ENCODE measurements at places on chromosomes 16 and 17.

DNA sequence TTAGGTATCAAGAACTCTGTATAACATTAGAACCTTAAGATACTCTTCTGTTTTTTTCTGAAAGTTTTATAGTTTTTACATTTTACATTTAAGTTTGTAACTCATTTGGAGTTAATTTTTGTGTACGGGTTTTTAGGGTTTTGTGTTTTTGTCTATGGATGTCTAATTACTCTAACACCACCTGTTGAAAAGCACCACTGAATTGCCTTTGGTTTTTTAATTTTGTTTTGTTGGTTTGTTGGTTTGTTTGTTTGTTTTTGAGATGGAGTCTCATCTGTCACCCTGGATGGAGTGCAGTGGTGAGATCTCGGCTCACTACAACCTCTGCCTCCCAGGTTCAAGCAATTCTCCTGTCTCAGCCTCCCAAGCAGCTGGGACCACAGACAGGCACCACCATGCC is 29.8 kb upstream of the ZNF629 start:
- no peak for DNase-seq

DNA sequence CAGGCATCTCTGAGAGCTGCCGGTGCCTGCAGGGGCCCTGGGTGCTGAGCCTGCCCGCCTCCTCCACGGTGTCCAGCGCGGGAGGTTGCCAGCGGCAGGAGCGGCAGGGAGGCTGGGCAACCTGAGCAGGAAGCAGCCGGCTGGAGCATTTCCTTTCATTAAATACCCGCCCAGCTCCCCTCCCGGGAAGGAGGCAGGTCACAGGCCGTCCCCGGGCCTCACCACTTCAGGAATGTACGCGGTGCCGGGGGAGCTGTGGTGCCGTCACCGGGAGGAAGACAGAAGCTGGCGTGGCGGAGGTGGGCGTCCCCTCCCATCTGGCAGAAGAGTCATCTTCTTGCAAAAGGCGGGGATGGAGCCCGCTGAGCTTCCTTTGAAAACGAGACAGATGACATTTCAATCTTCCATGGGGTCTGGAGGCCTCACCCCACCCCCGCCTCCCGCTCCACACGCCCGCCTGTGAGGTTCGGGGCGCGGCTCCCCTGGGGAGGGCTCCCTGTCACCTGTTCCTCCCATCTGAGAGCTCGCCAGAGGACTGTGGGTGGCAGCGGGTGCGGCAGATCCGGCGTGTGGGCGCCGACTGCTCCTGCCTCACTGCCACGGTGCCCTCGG is 16.0 kb downstream of the SOX8 start:
- no peak for DNase-seq

- DNase-seq = no peak
Measured at GRCh38 chr17:57913575-57914272, 41.5 kb downstream of the CUEDC1 start.

- DNase-seq = no peak
Measured at GRCh38 chr17:77768248-77768852, 190.2 kb upstream of the TNRC6C start.

GRCh38 chr17:49343273-49343672 is 18.8 kb downstream of the ZNF652 start:
- DNase-seq = no peak

DNA sequence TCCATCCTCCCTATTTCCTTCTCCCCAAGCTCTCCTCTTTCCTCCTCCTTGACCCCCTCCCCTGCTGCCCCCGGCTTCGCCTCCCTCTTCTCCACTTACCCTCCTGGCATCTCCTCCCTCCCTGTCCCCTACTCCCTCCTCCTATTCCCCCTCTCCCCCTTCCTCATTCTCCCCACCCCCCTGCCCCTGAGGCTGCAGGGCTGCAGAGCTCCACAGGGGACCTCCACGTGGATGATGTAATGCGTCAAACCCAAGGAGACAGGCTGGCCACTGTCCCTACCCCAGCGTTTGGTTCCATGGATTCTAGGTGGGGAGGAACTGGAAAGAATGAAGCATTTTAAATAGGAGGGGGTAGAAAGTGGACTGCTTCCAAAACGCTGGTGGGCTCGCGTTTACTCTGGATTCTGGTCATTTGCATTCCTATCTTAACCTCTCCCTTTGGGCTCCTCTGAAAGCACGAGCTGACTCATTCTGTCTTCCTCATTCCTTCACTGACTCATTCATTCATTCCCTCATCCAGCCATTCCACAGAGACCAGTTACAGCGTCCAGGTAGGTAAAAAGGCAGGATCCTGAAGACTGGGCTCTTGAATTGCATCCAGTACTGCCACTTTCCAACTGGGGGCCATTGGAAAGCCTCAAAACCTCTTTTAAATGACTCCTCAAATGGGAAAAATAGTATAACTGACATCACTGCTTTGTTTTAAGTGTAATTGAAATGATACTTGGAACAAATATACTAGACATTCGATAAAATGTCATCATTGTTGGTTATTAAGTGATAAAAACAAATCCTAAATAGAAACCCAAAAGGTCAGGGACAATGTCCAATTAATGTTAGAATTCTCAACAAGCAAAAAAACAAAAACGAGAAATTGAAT is 943 bp upstream of the COTL1 start:
- no peak for DNase-seq

DNA sequence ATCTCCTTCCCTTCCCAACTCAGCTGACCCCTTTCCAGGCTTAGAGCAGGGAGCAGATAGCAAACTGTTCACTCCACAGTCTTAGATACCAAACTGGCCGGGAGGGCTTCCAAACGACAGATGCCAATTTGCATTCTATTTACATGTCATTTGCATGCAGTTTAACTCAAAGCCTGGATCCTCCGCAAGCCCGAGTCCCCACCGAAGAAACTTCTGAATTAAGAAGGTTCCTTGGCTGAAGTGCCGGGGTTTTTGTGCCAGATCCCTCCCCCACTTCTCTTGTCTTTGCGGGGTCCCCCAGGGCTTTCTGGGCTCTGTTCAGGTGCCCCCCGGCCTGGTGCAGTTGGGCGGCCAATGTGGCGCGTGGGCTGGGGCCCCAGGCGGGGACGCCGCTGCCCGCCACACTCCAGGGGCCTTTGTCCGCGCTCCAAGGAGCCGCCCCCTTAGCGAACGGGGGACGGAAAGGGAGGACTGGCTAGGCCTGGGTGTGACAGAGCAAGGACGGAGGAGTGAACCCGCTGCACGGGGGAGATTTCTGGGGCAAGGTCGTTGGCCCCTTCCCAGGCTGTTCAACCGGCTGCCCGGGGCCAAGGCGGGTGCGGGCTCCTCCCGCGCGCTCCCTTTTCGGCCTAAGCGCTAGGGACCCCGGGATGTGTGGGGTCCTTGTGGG is 1.2 kb downstream of the GPRC5B start:
- peak; percentile 13 for DNase-seq

- no peak for DNase-seq
Measured at GRCh38 chr16:83721676-83722075, 86.1 kb upstream of the HSBP1 start.

DNA sequence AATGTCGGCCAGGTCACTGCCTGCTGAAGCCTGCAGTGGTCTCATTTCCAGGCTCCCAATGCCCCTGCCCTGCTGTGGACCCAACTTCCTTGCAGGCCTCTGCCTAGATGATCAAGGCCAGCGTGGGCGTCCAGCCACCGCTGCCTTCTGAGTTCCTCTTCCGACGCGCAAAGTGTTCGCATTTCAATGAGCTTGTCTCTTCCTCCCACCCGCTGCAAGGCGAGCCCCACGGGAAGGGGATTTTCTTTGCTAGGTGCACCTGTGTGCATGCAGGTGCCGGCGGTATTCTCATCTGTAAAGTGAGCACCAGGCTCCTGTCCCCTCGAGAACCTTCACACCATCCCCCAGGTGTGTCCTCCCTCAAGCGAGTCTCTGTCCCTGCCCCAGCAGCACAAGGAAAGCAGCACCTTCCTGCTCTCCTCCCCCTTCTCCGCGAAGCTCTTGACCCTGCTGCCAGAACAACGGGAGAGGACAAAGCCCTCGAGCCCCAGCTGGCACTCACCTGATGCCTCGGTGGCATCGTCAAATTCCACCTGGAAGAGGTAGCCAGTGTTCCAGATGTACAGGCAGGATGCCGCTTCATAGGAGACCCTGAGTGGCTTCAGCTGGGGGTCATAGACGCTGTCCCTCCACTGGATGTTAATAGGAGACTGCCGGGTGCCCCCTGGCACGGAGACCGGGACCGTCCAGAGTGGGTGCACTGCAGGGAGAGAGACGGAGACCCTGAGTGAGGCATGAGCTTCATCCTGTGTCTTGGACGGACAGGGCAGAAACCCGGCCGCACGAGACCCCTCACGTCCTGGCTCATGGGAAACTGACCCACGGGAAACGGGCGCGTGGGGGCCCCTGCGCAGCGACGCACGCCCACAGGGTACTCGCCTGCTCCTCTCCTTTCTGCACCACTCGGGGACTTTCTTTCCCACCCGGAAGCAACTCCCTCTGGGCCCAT is 9.8 kb downstream of the CA5A start:
- DNase-seq = no peak

GRCh38 chr16:65121870-65122723 is at the start of gene CDH11:
TSS of gene CDH11 (minus strand) at chr16:65122063. CDS start at chr16:65004869, 117,194 bp downstream.
- no peak for DNase-seq

DNA sequence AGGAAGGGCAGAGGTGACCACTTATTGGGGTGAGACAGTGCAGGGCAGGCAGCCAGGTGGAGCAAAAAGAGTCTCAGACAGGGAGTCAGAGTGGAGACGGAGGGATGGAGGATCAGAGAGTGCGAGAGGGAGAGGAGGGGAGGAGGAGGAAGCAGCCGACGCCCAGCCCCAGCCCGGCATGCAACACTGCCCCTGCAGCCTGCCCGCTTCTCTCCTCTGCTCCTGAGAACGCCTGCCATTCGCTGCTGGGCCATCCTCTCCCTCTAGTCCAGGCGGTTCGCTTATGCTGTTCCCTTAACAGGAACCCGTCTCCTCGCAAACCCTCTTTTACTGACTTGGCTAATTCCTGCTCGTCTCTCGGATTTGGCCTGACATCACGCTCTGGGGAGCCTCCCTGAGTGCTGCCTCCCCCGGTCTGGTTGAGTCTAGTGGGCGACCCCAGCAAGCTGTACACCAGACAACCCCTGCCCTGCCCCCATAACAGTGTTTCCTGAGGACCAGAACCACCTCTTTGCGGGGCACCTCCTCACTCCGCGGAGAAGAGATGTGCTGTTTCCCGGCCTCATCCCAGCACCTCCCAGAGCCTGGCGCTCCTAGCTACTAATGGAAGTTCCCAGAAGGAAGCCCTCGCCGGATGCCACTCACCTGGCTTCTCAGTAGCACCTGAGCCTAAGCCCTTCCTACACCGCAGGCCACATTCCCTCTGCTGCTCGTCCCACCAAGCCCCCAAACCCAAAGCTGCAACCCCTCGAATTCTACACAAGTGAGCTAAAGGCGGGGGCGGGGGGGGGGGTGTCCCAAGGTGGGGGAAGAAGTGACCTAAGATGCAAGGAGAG is 61.2 kb upstream of the CCL1 start:
- no peak for DNase-seq

- no peak for DNase-seq
Measured at GRCh38 chr16:7363422-7364417, 31.1 kb downstream of the RBFOX1 start.

DNA sequence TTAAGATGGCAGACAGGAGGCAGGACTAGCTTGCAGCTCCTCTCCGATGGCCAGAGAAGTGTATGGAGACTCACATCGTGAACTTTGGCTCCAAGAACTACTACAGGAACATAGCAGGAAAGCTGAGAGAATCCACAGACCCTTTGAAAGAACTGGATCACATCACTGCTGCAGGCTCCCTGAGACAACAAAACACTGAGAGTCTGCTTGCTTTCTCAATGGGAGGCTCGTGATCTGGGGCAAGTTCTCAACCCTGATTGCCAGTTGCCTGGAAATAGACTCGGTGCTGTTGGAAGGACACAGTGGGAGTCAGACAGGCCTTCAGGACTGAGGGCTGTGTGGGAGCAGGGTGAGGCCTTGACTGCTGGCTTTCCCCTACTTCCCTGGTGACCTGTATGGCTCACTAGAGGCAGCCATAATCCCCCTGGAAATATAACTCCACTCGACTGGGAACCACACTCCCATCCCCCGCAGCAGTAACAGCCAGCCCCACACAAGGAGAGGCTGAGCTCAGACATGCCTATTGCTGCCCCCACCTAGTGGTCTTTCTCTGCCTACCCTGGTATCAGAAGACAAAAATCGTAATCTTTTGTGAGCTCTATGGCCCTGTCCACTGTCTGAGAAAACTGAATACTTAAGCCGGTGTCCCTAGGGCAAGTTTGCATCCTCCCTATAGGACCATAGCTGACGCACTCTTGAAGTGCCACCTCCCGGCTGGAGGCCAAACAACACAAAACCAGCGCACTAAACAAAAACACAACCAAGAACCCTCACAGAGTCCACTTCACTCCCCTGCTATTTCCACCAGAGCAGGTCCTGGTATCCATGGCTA is 238.4 kb downstream of the CEP112 start:
- no peak for DNase-seq

DNA sequence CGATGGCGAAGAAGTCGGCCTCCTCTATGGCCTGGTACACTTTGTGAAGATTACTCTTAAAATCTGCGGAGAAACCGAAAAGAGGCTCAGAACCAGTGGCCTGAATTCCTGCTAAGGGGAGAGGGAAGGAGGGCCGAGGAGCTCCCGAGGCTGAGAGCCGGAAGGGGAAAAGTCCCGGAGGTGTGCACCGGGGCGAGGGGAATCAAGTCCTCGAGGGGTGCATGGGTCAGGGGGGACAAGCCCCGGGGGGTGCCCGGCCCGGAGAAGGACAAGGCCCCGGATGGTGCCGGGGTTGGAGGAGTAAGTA is 495 bp downstream of the PARN start:
- DNase-seq = no peak

DNA sequence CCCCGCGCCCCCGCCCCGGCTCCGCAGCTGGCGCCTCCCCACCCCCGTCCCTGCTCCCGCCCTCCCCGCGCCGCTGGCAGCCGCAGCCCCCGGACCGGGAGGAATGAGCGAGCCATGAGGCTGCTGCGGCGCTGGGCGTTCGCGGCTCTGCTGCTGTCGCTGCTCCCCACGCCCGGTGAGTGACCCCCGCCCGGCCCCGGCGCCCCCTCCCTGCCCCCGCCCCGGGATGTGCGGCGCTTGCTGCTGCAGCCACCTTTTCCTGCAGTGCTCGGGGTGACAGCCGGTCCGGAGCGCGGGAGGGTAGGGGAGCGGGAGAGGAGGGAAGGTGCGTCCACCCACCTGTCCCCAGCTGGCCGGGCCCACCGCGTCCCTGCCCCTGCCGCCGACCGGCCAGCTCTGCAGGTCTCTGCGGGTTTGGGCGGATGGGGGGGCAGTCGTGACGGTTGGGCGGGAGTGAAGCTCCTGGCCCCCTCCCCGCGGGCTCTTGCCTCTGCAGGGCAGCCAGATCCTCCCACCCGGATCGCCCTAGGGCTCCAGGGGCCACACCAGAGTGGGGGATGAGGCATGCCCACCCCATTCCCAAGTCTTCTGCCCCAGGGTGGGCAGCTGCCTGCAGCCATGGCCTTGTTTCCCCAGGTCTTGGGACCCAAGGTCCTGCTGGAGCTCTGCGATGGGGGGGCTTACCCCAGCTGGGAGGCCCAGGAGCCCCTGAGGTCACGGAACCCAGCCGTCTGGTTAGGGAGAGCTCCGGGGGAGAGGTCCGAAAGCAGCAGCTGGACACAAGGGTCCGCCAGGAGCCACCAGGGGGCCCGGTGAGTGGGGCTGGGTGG is 513 bp downstream of the ADAM11 start:
- no peak for DNase-seq

DNA sequence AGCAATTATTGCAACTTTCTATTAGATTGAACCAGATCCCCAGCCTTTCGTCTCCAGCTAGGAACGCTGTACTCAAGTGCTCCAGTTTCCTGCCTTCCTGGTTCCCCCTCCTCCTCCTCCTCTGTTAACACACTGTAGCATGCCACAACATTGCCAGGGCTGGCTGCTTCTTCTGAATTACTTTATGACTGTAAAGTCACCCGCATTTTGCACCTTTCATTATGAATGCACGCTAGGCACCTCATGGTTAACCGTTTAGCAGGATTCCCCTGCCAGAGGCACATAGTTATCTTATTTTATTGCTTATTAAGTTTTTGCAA is 4.5 kb downstream of the ZNF423 start:
- no peak for DNase-seq
